Kidney epithelial cell (primary cell): ENCODE measurements at places on chromosomes 5 and 9. TPM values are rescaled to one million over a fixed set of nuclear protein-coding genes. Genes with fewer than 3 reads are reported as not detected.

Gene PTGER4
- total RNA-seq = 13.5 and 13.8 TPM in 2 replicates

Gene FAM200C
- 1.9 and 2.8 TPM in 2 replicates for total RNA-seq

Gene CAPSL
- not detected in 2 replicates for total RNA-seq

DNA sequence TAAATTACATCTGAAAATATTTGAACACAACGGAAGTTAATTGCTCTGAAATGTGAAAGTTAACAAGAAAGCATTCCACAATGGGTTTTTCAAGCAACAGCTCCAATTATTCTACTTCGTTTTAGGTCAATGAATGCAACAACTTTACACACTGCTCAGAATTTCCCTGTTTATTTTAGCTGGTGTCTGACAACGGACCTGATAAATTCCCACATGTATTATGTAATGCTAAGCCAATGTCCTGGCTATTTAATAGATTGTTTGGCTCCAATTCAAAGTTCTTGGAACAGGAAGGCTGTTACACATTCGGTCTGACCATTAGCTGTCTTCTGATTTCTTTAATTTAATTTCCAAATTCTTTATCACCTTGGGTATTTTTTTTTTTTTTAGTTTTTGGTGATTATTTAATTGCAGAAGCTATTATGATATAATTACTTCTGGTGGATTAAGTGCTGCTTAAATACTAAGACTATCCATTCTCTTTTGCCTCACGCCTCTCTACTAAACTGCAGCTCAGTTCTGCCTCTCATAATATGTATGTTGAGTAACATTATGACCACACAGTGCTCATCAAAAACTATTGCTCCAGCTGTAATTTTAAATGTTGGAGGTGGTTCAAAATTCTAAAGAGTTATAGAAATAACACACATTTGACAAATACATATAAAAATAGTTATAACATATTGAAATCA is 57.9 kb downstream of the MEF2C start:
- DNase-seq = peak; percentile 47

- DNase-seq = no peak
These were observed 35.4 kb downstream of the SREK1 start for GRCh38 chr5:66179297-66180051.

DNA sequence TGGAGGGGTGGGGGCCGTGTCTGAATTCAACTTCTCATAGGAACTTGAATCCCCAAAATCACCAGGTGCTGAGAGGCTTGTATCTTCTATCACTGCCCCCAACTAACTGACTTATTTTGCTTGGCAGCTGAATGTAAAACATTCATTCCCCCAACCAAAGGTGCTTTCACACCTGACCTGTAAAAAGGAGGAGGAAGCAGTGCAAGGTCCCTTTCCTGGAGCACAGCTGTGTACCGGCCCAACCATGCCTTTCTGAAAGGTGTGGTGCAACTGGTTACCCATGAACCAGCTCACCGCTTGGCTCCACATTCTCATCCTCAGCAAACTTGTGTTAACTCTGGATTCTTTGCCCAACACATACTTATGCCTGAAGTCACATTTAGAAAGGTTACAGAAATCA is 34.7 kb downstream of the TMEM167A start:
- no peak for DNase-seq

GRCh38 chr5:166428264-166428803 is 1863.1 kb upstream of the WWC1 start:
- DNase-seq = no peak

- no peak for DNase-seq
These were observed 48.2 kb upstream of the RPL26L1 start for GRCh38 chr5:172910828-172911627.

GRCh38 chr5:74310386-74310785 is 330.1 kb downstream of the ENC1 start:
- no peak for DNase-seq

DNA sequence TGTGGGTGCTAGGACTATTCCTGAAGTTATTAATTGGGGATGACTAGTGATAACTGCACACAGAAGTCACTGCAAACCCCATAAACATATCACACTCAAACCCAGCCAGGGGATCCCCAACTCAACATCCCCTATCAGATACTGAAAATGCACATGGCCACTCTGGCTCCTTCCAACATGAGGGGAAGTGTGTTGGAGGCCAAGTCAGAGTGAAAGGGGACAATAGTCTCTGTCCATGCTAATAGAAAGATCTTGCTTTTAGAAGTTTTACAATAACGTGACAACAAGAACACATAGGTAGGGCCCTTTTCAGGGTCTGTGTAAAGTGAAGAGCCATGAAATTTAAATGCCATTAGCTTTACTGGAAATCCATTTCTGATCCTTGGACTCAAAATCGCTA is 98.8 kb upstream of the SEMA6A start:
- DNase-seq = no peak

DNA sequence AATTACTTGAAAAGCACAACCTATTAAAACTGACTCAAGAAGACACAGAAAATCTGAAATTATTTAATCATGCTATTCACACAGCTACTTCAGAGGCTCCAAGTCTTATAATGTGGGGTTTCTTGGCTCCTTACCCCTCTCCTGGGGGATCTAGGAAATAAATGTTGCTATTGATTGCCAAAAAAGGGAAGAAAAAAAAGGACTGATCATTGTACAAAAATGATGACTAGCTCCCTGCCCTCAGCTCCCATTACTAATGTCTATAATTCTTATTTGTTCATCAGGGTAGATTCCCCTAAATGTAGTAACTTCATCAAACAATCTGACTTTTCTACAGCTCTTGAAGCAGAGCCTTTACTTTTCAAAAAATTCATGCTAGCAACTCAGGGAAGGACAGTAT is 3.3 kb upstream of the SMC5 start:
- no peak for DNase-seq

DNA sequence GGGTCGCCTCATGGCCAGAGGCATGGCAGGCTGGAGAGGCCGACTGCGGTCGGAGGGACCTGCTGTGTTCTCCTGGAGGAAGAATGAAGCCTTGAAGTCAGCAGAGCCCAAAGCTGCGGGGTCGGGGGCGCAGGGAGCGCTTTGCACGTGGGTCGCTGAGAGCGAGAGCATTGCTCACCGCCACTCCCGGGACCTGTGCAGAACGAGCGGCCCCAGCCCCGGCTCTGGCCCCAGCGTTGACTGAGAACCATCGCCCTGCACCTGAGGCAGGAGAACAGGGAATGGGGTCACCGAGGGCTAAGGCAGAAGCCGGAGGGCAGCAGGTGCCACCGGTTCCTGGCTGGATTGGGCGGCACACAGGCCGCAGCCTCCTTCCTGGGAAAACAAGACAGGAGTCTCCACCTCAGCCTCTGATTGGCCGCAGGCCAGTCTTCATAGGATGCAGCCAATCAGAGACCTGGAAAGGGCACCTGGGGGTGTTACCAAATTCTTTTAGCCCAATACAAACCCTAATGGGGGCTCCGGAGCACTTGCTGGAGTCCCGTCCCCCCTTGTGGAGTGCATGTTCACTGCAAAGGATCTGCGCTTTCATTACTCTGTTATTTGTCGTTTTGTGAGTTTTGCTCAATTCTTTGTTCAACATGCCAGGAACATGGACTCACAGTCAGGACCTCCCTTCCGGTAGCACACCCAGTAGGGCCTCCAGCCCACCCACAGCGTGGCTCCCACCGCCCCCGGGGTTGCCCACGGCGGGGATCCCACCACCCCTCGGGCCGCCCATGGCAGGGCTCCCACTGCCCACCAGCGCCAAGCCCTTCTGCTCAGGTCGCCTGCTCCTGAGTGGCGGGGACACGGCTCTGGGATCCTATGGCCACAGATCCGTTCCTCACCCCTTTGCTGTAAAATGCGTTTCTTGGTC is 24.7 kb upstream of the SLC6A19 start:
- no peak for DNase-seq

DNA sequence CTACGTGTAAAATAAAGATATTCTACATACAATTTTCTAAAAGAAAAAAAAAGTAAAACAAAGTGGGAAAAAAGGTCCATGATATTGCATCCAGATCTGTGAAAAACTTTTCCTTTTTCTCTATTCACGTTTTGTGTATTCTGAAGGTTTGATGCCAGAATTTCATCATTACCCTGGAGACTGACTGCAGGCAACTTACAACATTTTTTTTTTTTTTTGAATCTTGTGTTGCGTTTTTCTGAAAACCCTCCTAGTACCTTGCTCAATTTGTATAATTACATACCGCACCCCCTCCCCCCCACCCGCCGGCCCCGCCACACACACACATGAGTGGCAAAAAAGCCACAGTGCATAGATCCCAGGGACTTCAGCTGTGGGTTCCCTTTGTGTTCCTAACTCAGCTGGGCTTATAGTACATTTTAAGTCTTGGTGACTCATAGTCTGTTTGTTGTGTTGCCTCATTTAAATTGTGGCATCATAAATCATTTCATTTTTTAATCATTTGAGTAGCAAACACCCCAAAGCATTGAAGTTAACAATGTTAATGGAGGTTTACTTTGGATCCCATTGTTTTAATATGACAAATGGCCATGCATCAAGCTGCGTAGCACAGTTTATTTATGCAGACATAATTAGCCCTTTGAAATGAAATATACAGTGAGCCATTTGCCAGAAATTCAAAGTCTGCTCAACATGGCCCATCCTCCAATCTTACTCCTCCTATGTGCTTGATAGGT is 36.0 kb downstream of the PRDM6 start:
- no peak for DNase-seq

DNA sequence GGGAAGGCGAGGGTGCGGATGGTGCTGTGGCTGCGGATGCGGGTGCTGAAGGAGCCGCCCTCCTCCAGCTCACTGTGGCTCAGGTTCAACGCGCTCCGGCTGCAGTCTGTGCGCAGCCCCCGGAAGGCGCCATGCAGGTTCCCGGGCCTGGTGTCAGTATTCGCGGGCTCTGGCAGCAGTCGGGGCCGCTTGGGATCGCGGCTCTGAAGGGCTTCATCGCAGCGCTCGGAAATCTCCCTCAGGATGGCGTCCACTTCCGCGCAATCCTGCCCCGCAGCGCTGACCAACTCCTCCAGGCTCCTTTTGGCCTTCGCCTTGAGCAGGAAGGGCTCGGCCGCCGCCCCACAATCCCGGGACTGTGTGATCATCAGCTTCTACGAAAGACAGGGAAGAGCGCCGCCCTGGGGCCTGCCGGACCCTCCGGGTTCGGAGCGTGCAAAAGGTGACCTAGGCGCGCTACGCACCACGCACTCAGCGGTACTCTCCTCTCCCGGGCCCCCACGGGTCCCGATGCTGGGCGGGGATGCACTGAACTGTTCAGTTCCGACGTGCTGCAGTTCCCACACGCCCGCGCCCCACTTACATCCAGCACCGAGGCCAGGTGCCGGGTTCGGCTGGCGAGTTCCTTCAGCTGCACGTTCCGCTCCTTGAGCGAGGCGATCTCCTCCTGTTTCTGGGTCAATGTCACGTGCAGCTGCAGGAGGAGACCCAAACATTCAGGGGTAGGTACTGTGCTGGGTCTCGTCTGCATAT is 6.5 kb downstream of the MCIDAS start:
- no peak for DNase-seq

DNA sequence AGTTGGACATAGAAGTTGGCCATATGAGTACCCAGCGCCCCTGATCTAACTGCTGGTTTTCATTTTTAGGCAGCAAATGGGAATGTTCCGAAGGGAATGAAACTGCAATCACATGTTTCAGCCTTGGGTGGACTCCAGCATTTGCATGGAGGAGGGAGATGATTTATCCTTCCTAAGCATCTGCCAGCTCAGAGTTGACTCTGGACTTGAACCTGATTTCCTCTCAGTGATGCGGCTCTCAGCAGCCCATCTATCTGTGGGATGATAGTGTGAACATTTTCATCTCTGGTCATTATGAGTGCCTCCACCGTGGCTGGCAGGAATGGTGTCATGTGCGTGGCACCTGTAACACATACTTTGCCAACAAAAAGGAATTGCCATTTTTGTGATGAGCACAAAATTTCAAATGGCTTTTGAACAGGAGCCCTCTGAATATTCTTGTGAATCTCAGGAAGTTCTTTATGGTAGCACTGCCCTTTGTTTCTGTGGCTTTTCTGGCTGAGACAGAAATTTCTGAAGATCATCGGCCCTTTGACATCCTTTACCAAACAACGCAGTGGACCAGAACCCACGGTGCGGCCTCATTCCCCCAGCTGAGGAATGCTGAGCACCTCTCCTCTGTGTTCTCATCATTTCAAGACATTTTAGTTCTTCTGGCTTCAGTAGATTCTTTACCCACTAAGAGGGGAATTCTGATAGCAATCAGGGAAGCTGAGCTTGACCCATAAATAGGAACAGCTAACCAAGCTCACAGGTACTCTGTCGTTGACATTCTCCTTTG is 28.5 kb downstream of the FUBP3 start:
- no peak for DNase-seq

GRCh38 chr5:153654504-153655200 is 164.2 kb downstream of the GRIA1 start:
- DNase-seq = no peak

- DNase-seq = no peak
These were observed 274.6 kb upstream of the IRX2 start for GRCh38 chr5:3026099-3026498.

- no peak for DNase-seq
These were observed 277.6 kb downstream of the SMARCA2 start for GRCh38 chr9:2292733-2293132.

- DNase-seq = no peak
These were observed 33.0 kb downstream of the FOXD1 start for GRCh38 chr5:73415617-73416016.
